ENCODE measurements at places on chromosomes 1 and 21. TPM values are rescaled to one million over a fixed set of nuclear protein-coding genes. Genes with fewer than 3 reads are reported as not detected.

DNA sequence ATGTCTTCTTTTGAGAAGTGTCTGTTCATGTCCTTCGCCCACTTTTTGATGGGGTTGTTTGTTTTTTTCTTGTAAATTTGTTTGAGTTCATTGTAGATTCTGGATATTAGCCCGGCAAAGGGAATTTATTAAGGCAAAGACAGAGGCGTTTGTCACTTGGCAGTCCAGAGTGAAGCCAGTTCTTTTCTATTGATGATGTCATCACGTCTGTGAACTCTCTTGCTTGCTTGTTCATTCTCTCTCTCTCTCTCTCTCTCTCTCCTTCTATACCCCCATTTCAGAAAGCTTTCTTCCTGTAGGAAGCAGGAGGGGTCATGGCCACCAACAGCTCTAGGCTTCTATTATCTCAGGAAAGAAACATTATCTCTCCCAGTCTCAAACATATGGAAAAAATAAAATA lies 291.3 kb downstream of the OMA1 start:
- no peak overlapping the region for H3K4me3 ChIP-seq
- no peaks in the 10 kb centered on the region for H3K36me3 ChIP-seq
- no peak for DNase-seq
- H3K27ac ChIP-seq: no peak overlapping the region
- no peaks in the 10 kb centered on the region for H3K4me1 ChIP-seq

DNA sequence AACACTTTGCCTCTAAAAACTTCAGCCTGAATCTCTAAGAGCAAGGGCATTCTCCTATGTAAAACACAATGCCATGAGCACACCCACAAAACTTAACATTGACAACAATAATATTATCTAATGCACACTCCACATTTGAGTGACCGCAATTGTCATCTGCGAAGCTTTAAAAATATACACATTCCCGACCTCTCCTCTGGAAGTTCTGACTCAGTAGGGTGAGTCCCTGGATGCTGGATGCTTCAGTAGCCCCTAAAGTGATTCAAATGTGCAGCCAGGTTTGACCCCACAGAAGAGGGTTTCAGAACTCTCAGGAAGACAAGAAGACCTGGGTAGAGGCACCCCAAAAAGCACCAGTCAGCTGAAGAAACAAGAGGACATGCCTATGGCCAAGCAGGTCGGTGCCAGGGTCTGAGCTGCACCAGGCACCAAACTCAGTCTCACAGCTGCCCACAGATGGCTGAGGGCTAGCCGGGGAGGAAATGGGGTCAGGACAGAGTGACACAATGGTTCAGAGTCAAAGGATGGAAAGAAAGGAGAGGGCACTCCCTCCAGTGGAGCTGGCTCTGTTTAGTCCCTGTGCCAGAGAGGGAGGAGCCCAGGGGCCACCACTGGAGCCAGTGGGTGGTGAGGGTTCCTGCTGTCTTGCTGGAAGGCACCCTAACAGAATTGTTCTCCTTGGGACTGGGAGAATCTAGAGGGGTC lies 17.4 kb downstream of the PIK3C2B start:
- H3K27me3 ChIP-seq: no peaks in the 10 kb centered on the region
- peaks cover 34% of the 10 kb centered on the region for H3K4me1 ChIP-seq
- no peak overlapping the region for H3K27ac ChIP-seq

GRCh38 chr1:25562101-25562927 lies 18.9 kb downstream of the LDLRAP1 start:
- H3K27me3 ChIP-seq: no peaks in the 10 kb centered on the region
- H3K36me3 ChIP-seq: peaks cover 81% of the 10 kb centered on the region
- peak; percentile 99 for DNase-seq
- H3K4me1 ChIP-seq: peaks cover 10% of the 10 kb centered on the region

DNA sequence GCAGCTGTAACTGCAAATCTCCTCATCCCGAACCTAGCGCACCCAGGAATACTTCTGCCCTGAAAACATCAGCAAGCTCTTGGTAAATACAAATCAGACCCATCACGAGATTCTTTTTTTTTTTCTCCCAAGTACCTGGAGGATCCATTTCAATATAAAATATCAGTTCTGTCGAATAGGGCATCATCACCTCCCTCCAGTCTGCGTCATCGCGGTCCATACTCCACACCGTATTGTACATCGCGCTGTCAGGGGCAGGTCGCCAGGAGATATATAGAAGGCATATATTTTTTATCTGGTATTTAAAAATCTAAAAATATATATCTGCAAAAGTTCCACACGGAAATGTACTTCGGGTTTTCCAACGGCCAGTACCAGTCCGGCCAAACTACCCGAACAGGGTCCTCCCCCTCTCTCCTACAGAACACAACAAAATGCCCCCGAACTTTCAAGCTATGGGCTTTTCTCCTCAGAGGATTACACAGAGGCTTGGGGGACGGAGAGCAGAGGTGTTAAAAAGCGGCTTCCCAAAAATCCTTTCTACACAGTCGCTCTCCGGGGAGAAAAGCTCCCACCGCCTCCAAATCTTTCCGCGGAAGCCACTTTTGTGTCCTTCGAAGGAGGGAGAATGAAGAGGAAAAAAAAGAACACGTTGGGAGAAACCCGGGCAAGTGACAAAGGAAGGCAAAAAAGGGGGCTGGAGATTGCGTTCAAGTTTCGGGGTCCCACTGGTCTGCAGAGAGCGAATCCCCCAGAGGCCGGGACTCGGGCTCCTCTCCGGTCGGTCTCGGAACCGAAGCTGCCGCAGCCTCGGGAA lies 509 bp downstream of the PIK3R3 start:
- peak overlapping the region; percentile 79 for H3K4me3 ChIP-seq
- peak; percentile 61 for DNase-seq
- H3K27me3 ChIP-seq: no peaks in the 10 kb centered on the region
- H3K27ac ChIP-seq: peak overlapping the region; percentile 99

GRCh38 chr1:50702395-50702794 lies 257.7 kb downstream of the FAF1 start:
- no peak overlapping the region for H3K27ac ChIP-seq
- H3K4me1 ChIP-seq: no peaks in the 10 kb centered on the region
- H3K4me3 ChIP-seq: no peak overlapping the region
- no peaks in the 10 kb centered on the region for H3K36me3 ChIP-seq
- H3K27me3 ChIP-seq: no peaks in the 10 kb centered on the region

- no peak for DNase-seq
- no peak overlapping the region for H3K27ac ChIP-seq
- H3K4me1 ChIP-seq: no peaks in the 10 kb centered on the region
- H3K36me3 ChIP-seq: peaks cover 41% of the 10 kb centered on the region
These were observed 7.5 kb downstream of the TPRG1L start for GRCh38 chr1:3632298-3632697.

DNA sequence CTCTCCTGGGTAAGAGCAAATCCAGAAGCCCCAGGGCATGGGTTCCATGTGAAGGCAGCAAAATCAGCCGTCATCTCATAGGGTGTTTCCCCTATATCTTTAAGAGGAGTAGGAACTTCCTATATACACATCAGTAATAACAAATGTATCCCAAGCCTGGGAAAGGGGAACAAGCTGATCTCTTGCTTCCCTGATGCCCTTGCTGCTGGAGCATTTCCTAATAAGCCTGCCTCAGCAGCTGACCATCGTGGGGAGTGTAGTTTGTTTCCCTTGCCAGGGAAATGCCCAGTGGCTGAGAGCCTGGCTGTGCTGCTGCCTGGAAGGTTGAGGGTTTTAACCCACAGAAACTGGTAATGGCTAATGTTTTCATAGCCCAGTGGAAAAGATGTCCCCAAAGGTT lies 177.0 kb downstream of the NPHP4 start:
- H3K4me3 ChIP-seq: no peak overlapping the region
- no peak for DNase-seq
- H3K27me3 ChIP-seq: no peaks in the 10 kb centered on the region
- H3K4me1 ChIP-seq: no peaks in the 10 kb centered on the region

CRB1 gene
- polyA plus RNA-seq: 0.06 TPM

HSD11B1 gene
- polyA plus RNA-seq: not detected

VASH2 gene
- polyA plus RNA-seq: 0.27 TPM

ADAM30 gene
- not detected for polyA plus RNA-seq

All from small intestine (tissue), 16 donors.